ENCODE measurements at places on chromosomes 13 and 19.

GRCh38 chr19:38850436-38850975 is 720 bp upstream of the HNRNPL start:
- no peak for DNase-seq

DNA sequence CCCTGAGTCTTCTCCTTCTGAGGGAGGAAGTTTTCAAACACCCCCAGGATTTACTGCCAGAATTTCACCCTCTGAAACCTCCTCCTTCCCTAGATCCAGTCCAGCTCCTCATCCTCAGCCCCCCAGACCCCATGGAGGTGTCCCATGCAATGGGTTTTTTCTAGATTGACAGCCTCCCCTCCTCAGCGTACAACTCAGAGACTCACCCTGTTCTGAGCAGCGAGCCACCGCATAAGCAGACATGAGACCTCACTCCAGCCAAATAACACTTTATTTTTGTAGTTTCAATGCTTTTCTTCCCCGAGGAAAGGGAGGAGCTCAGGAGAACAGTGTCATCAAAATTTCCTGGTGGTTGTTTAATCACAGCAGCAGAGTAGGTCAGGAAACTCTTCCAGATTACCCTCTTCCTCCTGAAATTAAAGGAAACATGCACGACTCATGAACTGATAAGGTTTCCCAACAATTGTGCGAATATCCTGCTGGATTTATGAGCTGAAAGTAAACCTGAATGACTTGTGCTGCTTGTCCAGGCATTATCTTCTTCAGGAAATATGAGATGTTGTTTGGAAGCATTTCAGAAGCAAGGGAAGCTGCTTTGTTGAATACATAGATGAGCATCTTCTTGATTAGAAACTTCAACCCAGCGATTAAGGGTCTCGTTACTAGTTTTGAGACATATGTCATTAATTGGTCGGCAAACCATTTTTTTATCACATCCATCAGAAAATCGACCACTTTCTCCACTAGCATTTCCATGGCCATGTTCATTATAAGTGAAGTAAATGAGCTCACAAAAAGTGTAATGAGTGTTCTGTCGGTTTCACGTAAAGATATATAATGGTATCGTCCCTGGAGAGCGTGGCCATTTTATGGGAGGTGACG is 36.2 kb downstream of the ERICH4 start:
- DNase-seq = no peak

DNA sequence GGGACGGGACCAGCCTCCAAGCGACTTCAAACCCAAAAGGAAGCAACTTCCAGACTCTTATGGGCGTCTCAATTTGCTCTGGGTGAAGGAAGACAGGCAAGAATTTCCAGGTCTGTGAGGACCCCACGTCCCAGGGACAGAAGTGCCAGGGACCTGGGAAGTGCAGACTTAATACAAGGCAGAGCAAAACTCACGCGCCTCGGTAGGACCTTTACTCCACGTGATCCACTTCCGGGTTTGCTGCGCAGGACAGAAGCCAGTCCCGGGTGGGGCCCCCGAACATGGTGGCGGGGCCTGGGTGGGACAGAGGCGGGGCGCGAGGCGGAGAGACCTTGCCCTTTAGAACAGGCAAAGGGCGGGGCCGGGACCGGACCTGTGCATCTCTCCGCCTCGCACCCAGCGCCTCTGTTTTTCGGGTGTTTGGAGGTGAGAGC is 9.3 kb downstream of the ZNF611 start:
- DNase-seq = no peak

- no peak for DNase-seq
Measured at GRCh38 chr13:58876473-58876872, 1244.9 kb downstream of the PCDH17 start.

DNA sequence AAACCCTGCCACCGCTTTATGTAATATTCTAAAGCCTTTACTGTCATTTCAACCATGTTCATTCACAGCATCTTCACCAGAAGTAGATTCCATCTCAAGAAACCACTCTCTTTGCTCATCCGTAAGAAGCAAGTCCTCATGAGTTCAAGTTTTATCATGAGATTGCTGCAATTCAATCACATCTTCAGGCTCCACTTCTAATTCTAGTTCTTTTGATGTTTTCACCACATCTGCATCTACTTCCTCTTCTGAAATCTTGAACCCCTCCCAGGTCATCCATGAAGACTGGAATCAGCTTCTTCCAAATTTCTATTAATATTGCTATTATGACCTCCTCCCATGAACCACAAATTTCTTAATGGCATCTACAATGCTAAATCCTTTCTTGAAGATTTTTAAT is 83.9 kb downstream of the FOXO1 start:
- DNase-seq = no peak

- peak; percentile 60 for DNase-seq
Measured at GRCh38 chr19:35882114-35882832, 13.9 kb downstream of the APLP1 start.

DNA sequence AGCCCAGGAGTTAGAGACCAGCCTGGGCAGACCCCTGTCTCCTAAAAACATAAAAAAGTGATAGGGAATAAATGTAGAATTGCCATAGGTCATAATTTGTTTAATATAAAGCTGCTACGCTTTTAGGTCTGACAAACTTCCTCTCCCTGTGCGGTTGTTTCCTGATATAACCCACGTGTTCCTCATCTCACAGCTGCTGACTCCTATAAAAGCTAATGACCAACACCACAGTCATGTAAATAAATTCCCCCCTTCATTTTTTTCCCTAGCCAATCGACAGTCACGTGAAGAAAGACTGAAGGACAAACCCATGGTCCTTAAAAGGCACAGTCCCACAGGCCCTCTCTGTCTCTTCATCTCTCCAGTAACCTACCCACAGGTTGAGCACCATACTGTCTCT is 27.5 kb downstream of the ZNF266 start:
- no peak for DNase-seq

DNA sequence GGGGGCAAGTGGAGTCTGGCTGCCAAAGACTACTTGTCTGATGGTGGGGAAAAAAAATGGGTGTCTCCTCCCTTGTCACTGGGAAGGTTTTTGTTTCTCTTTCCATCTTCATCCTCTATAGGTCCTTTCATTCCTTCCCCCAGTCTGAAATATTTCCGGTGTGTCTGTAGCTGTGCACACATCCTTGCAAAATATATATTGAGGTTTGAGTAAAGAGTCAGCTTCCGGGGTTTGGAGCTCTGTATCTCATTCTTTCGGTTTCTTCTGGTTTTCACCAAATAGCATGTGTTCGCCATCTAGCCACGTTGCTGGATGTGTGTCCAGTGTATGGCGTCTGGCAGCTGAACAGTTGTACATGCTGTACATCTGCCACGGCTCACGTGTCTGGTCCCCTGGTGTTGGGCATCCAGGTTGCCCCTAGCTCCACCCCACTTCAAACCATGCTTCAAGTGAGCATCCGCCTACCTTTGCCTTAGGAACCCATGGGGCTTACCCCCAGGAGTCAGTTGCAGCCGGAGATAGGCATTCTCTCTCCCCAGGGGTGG is 142.2 kb downstream of the SIPA1L3 start:
- DNase-seq = no peak

GRCh38 chr13:28147495-28147894 is 9.2 kb downstream of the PAN3 start:
- DNase-seq = no peak

GRCh38 chr13:95146486-95146885 is 154.8 kb downstream of the ABCC4 start:
- DNase-seq = no peak

- DNase-seq = no peak
Measured at GRCh38 chr19:23587546-23587945, 99.5 kb downstream of the ZNF675 start.

DNA sequence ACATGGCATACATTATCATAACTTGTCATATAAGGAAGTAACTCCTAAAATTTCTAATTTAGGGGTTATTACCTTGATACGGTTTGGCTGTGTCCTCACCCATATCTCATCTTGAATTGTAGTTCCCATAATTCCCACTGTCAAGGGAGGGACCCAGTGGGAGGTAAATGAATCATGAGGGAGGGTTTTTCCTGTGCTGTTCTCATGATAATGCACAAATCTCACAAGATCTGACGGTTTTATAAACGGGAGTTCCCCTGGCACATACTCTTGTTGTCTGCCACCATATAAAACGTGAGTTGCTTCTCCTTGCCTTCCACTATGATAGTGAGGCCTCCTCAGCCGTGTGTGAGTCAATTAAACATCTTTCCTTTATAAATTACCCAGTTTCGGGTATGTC is 76.0 kb downstream of the ZDHHC20 start:
- no peak for DNase-seq

GRCh38 chr13:26488236-26489003 is 69.1 kb upstream of the WASF3 start:
- DNase-seq = no peak

GRCh38 chr19:38229585-38230073 is 5.6 kb upstream of the DPF1 start:
- peak; percentile 54 for DNase-seq

DNA sequence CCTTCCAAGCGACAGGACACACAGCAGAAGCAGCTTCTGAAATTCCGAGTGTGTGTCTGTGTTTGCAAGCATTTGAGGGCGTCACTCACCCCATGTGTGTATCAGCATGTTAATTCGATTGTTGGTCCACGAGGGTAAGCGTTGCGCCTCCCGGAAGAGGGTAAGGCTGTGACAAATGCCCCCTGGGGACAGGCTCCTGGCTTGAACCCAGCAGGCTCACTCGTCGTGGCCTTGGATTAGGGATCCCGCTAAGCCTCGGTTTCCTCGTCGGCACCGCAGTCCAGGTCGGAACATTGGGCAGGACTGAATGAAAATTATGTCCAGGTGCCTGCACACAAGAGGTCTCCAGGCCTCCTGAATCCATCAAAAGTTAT is 606 bp upstream of the STXBP2 start:
- DNase-seq = no peak

DNA sequence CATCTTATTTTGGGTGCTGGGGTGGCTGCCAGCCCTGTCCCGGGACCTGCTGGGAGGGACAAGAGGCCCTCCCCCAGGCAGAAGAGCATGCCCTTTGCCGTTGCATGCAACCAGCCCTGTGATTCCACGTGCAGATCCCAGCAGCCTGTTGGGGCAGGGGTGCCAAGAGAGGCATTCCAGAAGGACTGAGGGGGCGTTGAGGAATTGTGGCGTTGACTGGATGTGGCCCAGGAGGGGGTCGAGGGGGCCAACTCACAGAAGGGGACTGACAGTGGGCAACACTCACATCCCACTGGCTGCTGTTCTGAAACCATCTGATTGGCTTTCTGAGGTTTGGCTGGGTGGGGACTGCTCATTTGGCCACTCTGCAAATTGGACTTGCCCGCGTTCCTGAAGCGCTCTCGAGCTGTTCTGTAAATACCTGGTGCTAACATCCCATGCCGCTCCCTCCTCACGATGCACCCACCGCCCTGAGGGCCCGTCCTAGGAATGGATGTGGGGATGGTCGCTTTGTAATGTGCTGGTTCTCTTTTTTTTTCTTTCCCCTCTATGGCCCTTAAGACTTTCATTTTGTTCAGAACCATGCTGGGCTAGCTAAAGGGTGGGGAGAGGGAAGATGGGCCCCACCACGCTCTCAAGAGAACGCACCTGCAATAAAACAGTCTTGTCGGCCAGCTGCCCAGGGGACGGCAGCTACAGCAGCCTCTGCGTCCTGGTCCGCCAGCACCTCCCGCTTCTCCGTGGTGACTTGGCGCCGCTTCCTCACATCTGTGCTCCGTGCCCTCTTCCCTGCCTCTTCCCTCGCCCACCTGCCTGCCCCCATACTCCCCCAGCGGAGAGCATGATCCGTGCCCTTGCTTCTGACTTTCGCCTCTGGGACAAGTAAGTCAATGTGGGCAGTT is 8.6 kb downstream of the CALM3 start:
- DNase-seq = no peak

GRCh38 chr13:110330491-110331011 is 23.5 kb downstream of the COL4A2 start:
- no peak for DNase-seq

GRCh38 chr13:106906426-106906996 is 338.6 kb upstream of the ARGLU1 start:
- DNase-seq = no peak

DNA sequence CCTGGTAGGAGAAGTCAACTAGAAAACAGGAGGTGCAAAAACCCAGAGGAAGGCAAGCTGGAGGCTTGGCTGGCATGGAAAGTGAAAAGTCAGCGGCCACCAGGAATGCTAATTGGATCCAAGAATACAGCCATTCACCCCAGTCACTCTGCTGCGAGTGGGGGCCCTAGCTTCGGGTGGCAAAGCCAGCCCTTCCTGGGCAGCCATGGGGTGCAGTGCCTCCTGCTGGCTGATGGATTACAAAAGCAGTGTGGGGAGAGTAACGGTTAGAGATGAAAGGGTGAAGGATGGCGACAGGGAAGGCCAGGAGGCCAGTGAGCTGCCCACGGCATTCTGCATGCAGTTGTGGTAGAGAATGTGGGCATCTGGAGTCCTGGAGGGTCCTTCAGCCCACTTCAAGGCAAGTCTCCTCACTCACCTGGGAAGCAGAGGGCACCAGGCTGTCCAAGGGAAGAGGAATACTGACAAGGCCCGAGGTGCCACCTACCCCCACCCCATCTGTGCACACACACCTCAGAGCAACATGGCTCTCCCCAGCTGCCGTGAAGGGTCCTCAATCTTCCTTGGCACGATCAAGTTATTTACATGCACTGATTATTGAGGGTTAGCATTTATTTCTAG is 20.3 kb upstream of the EPHX3 start:
- peak; percentile 44 for DNase-seq

GRCh38 chr19:1230783-1231489 is 6.9 kb downstream of the CBARP start:
- no peak for DNase-seq

- DNase-seq = no peak
Measured at GRCh38 chr19:57816652-57817051, 1.9 kb upstream of the ZNF552 start.

DNA sequence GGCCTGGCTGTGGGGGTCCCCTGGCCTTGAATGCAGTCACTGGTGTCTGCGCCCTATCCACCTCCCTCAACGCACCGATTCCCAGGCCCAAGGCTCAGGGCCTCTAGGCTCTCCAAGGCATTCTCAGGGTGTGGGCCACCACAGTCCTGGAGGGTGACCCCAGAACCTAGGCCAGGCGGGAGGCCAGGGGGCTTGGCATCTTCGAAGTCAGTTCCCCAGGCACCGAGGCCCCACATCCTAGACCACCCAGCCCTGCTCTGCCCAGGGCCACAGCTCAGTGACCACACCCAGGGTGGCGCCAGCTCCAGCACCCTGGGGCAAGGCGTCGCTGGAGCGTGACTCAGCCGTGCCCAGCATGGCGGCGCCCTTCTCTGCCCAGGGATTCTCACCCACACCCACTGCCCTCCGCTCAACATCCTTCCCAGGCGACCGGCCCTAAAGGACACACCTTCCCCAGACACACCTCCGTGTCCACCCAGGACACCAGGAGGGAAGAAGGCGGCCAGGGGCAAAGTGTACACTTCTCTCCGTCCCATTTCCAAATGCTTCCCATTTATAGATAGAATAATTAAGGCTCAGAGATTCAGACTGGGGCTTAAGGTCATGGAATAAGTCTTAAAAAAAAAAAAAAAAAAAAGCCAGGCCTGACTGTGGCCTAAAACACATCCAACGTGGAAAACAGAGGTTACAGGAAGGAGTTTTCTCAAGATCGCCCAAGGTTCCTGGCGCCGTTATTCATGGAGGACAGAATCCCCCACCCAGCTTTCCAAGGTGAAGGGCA is 36.4 kb upstream of the NANOS3 start:
- DNase-seq = no peak
